Activated CD8-positive, alpha-beta memory T cell treated with anti-CD3 and anti-CD28 coated beads for 1 hour (primary cell): ENCODE measurements at places on chromosomes 12 and 14.

- no peak for DNase-seq
These were observed 23.7 kb downstream of the UBE2N start for GRCh38 chr12:93417967-93418480.

- DNase-seq: no peak
These were observed 32.0 kb upstream of the JDP2 start for GRCh38 chr14:75395862-75396261.

- no peak for DNase-seq
These were observed 25.9 kb upstream of the HIGD1C start for GRCh38 chr12:50926415-50926814.

DNA sequence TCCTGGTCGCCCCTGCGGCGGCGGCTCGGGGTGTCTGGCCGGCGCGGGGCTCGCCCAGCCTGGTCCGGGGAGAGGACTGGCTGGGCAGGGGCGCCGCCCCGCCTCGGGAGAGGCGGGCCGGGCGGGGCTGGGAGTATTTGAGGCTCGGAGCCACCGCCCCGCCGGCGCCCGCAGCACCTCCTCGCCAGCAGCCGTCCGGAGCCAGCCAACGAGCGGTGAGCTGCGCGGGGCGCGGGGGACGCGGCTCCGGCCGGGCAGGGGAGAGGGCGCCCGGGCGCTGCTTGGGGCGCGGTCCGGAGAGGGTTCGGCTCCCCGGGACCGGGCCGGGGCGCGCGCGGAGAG is at the start of gene LGALS3:
Gene LGALS3, plus strand, starts transcription at position 167 of the 342 bp plus-strand sequence. CDS start 8,122 bp downstream, outside the sequence.
- DNase-seq: no peak

GRCh38 chr12:22919883-22920282 is 294.9 kb downstream of the ETNK1 start:
- no peak for DNase-seq

DNA sequence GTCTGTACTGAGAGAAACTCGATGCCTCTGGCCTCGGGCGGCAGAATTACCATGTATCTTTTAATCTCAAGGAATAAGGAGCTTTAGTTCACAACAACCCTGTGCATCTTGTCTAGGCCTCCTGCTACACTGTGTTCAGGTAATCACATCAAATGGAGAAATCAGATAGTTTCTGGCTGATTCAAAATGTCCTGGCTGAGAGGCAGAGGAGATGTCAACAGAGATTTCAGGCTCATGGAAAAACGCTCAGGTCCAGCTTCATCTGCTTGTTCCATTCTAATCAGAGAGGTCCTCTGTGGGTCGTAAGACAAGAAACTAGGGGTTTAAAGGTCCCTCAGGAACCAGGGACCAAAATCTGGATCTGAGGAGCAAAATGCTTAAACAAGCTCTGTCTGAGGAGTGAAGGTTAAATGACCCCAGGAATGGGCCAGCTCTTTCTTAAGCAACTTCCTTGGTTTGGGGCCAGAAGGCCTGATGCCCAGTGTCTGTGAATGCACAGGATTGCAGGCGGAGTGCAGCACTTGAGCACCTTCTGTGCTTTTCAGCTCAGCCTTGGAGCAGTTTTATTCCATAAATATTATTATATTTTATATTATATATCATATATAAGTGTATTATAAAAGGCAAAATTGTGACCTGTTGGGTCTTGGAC is 170.2 kb upstream of the PRICKLE1 start:
- no peak for DNase-seq

DNA sequence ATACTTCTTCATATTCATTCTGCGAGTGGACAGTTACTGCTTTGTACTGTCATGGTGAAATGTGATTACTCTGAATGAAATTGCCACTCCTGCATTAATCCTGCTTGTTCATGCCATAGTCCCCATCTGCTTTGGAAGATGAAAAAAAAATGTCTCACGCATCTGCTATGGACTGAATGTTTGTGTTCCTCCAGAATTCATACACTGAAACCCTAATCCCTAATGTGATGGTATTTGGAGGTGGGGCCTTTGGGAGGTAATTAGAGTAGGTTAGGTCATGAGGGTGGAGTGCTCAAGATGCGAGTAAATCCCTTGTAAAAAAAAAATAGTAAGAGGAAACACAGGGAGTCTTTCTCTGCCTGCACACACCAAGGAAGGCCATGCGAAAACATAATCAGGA is 427.2 kb downstream of the TMTC2 start:
- no peak for DNase-seq

GRCh38 chr14:68341411-68342212 is 451.3 kb downstream of the ZFP36L1 start:
- no peak for DNase-seq

DNA sequence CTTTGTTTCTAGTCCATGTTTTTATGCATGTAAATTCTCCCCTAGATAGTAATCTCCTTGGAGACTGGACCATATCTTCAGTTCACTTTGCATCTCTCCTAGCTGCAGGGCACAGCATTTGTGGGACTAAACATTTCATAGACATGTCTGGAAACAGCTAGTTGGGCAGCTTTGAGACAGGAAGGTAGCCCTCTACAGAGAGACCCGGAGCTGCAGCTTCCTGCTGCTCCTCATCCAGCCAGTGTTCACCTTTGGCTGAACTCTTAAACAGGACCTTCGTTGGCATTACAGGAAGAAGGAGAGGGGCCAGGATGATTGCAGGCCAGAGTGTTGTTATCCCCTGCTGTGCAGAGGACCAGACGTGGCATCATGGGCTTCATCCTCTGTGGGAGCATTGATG is 52.9 kb downstream of the GNS start:
- no peak for DNase-seq

- DNase-seq: no peak
These were observed 76.9 kb downstream of the LIN52 start for GRCh38 chr14:74161526-74162158.

GRCh38 chr12:4539167-4539870 is 629 bp downstream of the RAD51AP1 start:
- no peak for DNase-seq

DNA sequence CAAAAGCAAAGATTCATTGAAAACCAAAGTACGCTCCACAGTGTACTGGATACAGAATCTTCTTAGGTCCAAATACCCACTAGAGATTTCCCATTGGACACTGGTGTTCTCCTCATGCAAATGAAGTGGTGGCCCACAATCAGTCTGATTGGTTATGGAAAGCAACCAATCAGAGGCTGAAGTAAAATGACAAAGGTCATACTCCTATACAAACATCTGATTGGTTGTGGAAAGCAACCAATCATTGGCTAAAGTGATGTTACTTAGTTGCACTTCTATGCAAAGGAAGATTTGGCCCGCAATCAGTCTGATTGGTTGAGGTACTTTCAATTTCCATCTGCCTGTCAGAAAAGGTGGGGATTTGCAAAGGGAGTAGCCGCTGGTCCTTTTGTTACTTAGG is 1.3 kb upstream of the WASHC3 start:
- no peak for DNase-seq

- DNase-seq: no peak
These were observed 28.6 kb downstream of the AACS start for GRCh38 chr12:125093681-125094330.

- no peak for DNase-seq
These were observed 5.5 kb upstream of the PRIMA1 start for GRCh38 chr14:93793555-93794324.

DNA sequence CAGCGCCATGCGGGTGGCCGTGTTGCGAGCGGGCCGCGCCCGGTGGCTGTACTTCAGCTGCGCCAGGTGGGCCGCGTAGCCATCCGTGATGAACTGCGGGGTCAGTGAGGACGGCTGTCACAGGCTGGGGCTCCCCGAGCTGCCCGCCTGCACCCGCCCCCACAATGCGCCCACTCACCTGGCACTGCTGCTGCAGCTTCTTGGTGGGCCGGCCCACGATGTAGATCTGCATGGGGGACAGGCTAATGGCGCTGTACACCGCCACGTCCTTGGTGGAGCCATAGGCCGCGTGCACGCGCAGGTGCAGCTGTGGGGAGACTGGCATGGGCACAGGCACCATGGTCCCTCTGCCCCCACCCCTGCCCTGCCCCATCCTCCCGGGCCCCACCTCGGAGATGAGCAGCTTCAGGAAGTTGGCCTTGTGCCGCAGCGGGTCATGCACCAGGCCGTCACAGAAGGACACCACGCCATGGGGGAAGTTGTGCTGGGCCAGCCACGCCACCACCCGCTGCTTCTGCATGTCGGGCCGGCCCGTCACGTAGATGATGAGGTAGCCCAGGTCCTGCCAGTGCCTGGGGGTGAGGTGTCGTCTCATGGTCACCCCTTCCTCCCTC is 5.9 kb downstream of the ARL6IP4 start:
- no peak for DNase-seq

- no peak for DNase-seq
These were observed 150.2 kb downstream of the SRGAP1 start for GRCh38 chr12:63994704-63995103.

DNA sequence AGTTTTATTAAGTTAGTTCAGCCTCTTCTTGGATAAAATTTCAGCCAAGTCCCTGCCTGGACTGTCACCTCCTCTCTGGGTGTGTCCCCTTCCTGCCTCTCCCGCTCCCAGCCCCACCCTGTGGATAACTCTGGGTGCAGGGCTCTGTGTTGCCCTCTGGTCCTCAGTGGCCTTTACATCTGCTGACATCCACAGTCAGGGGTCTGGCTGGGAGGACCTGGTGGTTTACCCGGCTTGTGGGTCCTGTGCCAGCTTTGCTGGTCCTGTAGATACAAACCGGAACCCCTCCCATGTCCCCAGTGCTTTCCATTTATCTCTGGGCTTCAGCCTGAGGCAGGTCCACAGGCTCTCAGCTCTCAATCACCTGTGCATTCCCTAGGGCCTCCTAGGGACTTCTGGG is 28.9 kb upstream of the PLEKHG3 start:
- DNase-seq: no peak

GRCh38 chr14:60217713-60218112 is 31.3 kb upstream of the PPM1A start:
- no peak for DNase-seq
